Natural killer cell (primary cell): ENCODE measurements at places on chromosomes 5 and 9. TPM values are rescaled to one million over a fixed set of nuclear protein-coding genes. Genes with fewer than 3 reads are reported as not detected.

DOLK gene
- 6.7 TPM for total RNA-seq

PDLIM4 gene
- not detected for total RNA-seq

SREK1IP1 gene
- total RNA-seq = 28.0 TPM

IFNB1 gene
- total RNA-seq = not detected

RNF183 gene
- total RNA-seq = not detected

LCN9 gene
- total RNA-seq = not detected

- DNase-seq = no peak
These were observed 17.4 kb upstream of the ZFAND5 start for GRCh38 chr9:72382405-72382804.

DNA sequence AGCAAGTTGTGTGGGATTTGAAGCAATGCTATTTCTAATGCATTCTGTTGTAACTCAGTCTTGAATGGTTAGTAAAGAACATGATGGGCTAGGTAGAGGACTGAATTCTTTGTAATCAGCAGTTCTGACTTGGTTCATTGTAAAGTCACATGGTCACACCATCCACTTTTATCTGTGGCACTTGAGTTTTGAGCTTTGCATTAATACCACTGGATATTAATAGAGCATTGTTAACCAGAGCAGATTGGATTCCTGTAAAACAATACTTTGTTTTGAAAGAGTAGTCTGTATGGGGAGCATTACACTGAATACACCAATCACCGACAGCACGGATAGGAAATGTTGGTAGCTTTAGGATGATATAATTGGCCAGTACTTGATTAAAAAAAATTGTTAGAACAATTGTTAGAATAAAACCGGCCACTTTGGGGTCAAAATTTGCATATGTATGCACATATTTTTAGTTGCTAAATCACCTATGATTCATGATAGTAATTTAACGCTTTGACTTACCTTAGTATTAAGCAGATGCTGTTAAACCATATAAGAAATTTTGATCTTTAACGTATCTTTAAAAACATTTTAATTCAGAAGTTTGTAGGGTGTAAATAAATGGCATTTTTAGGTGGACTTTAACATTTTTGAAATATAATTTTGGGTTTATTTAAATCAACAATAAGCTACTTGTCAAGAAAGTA is 17.4 kb downstream of the SLC12A2 start:
- DNase-seq = no peak

GRCh38 chr9:78919701-78920100 is 622.8 kb downstream of the PSAT1 start:
- no peak for DNase-seq

- no peak for DNase-seq
These were observed 21.9 kb downstream of the DYNC2I2 start for GRCh38 chr9:128634651-128635262.

- no peak for DNase-seq
These were observed 21.5 kb upstream of the IDNK start for GRCh38 chr9:83601463-83601862.

GRCh38 chr9:129343424-129344375 is 165.6 kb upstream of the IER5L start:
- no peak for DNase-seq

- no peak for DNase-seq
These were observed 70.1 kb downstream of the KIAA1958 start for GRCh38 chr9:112556497-112557442.

DNA sequence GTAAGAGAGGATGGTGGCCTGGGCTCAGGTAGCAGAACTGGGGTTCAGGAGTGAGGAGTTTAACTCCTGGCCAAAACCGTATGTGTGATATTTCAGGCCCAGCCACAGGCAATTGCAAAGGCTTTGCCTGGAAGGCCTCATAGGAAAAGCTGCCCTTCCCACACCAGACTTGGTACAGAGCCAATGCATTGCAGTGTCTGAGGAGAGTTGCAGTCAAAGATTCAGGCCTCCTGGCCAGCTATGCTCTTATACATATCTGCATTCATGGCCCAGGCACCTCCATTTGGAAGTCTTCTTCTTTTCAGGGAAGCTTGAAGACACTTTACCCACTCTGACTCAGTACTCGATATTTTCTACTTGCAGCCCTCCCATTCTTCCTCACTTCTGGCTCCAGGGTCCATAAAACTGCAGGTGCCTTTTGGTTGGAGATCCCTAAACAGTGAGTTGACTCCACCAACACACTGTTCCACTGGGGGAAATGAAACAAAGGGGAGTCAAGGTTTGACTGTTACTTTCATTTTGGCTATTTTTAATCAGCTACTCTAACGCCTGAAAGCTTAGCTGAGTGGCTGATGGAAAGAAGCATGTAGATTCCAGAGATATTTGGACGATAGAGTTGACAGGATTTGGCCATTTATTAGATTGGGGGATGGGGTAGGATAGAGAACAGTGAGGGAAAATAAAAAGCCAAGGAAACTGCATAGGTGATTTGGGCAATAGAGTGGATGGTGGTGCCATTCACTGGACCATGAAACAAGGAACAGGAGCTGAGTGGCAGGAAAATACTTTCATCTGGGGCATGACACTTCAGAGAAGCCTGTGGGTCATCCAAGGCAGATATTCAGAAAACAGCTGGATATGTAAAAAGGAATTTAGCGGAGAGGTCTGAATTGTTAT is 30.6 kb upstream of the IL33 start:
- DNase-seq = no peak

GRCh38 chr9:120885958-120886357 is 9.0 kb upstream of the PHF19 start:
- no peak for DNase-seq
